Activated CD4-positive, alpha-beta memory T cell treated with anti-CD3 and anti-CD28 coated beads, Interleukin-2, amount 10 ng/mL, durations not matched to agents 7 days and 5 days (primary cell): ENCODE measurements at places on chromosomes 6 and 20. TPM values are rescaled to one million over a fixed set of nuclear protein-coding genes. Genes with fewer than 3 reads are reported as not detected.

- DNase-seq, result no peak
Measured at GRCh38 chr20:37299718-37300528, 10.5 kb downstream of the MANBAL start.

- no peak for DNase-seq
Measured at GRCh38 chr20:987677-988076, 14.4 kb downstream of the RSPO4 start.

DNA sequence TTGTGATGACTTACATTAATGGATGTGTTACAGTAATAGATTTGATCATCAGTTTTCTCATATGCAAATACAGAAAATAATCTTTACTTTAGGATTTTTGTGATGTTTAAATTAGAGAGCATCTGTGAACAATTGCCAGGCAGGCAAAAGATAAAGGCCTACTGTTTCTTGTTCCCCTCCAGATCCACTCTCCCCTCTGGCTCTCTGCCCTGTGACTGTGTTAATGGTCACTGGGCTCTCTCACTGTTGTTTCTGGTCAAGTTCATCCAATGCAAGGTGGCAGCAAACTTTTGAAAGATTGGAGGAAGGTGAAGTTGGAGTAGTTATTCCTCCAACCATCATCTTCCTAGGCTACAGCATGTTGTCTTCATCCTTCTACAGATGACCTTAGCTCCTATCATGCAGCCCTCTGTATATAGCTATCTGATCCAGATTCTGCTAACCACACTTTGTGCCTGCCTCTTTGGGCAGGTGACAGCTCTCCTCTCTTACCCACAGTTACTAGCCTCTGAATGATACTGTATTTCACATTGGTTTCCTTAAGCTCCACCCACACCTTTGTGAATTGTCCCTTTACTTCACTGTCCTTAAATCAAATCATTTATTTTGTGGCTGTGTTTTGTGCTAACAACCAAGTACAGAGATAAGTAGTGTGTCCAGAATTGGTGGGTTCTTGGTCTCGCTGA is 48.9 kb upstream of the ARG1 start:
- no peak for DNase-seq

DNA sequence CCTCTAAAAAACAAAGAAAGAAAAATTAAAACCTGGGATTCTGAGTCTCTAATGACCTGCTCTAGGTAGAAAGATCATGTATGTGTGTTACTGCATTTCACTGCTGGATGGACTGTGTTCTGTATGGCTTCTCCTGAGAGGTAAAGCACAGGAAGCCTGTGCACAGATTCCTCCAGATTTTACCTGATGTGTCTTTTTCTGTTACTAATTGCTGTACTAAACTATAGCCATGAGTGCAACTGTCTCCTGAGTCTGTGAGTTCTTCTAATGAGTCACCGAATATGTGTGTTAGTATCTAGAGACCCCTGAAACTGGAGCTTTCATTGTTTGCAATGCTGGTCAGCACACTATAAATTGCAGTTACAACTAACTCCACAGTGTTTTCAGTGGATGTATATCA is 270.8 kb downstream of the CDKAL1 start:
- no peak for DNase-seq

GRCh38 chr6:151805286-151805840 is 2.1 kb upstream of the ESR1 start:
- DNase-seq, result no peak

The SEL1L2 gene
- total RNA-seq, result not detected

The RGS19 gene
- 122 TPM for total RNA-seq

The MYT1 gene
- not detected for total RNA-seq

The RSPH9 gene
- not detected for total RNA-seq

The SYNJ2 gene
- 36.8 TPM for total RNA-seq
